Pancreas (tissue), 10 donors: ENCODE measurements at places on chromosomes 4 and X. TPM values are rescaled to one million over a fixed set of nuclear protein-coding genes. Genes with fewer than 3 reads are reported as not detected.

Gene AKAP17A
- 36.9 TPM for total RNA-seq

Gene DKK2
- total RNA-seq, result 0.09 TPM

- H3K27me3 ChIP-seq, result no peaks in the 10 kb centered on the region
- no peak overlapping the region for H3K27ac ChIP-seq
- DNase-seq, result no peak
- no peaks in the 10 kb centered on the region for H3K4me1 ChIP-seq
These were observed 115.0 kb downstream of the AGTR2 start for GRCh38 chrX:116285501-116285900.

GRCh38 chr4:22179124-22179874 lies 230.7 kb upstream of the KCNIP4 start:
- DNase-seq, result no peak
- no peaks in the 10 kb centered on the region for H3K4me1 ChIP-seq
- H3K27me3 ChIP-seq, result no peaks in the 10 kb centered on the region
- no peaks in the 10 kb centered on the region for H3K36me3 ChIP-seq

DNA sequence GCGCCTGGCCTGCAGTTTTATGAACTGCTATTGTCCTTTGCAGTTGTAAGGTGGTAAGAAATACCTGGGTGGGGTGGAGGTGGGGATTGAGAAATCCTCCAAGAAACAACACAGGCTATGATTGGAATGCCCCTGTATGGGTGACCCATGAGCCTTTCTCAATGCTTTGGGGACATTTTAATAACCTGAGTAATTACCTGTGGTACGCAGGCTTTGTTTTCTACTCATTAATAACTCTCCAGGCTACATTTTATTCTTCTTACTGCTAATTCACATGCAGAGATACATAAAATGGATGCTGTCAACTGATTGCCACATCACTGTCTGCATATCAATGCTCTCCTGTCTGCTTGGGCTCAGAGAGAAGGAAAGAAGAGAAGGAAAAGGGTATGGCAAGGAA lies 41.8 kb downstream of the PHEX start:
- DNase-seq, result no peak
- no peak overlapping the region for H3K27ac ChIP-seq
- no peak overlapping the region for H3K4me3 ChIP-seq
- no peaks in the 10 kb centered on the region for H3K27me3 ChIP-seq
- no peaks in the 10 kb centered on the region for H3K4me1 ChIP-seq
- no peaks in the 10 kb centered on the region for H3K36me3 ChIP-seq

Gene CD38
- total RNA-seq, result 0.38 TPM
